ENCODE measurements at places on chromosomes 16 and 17.

- peak overlapping the region; percentile 79 for H3K27ac ChIP-seq
- H3K4me3 ChIP-seq: peak overlapping the region; percentile 94
- peaks cover 6% of the 10 kb centered on the region for H3K36me3 ChIP-seq
- H3K27me3 ChIP-seq: no peaks in the 10 kb centered on the region
- DNase-seq: no peak
- peaks cover 56% of the 10 kb centered on the region for H3K4me1 ChIP-seq
Observed at GRCh38 chr17:72124438-72124775, 3.6 kb downstream of the SOX9 start.

GRCh38 chr16:787321-787966 is 737 bp downstream of the RPUSD1 start:
- H3K27me3 ChIP-seq: no peaks in the 10 kb centered on the region
- no peaks in the 10 kb centered on the region for H3K36me3 ChIP-seq
- peaks cover 20% of the 10 kb centered on the region for H3K4me1 ChIP-seq
- H3K4me3 ChIP-seq: peak overlapping the region; percentile 92
- H3K27ac ChIP-seq: peak overlapping the region; percentile 38

DNA sequence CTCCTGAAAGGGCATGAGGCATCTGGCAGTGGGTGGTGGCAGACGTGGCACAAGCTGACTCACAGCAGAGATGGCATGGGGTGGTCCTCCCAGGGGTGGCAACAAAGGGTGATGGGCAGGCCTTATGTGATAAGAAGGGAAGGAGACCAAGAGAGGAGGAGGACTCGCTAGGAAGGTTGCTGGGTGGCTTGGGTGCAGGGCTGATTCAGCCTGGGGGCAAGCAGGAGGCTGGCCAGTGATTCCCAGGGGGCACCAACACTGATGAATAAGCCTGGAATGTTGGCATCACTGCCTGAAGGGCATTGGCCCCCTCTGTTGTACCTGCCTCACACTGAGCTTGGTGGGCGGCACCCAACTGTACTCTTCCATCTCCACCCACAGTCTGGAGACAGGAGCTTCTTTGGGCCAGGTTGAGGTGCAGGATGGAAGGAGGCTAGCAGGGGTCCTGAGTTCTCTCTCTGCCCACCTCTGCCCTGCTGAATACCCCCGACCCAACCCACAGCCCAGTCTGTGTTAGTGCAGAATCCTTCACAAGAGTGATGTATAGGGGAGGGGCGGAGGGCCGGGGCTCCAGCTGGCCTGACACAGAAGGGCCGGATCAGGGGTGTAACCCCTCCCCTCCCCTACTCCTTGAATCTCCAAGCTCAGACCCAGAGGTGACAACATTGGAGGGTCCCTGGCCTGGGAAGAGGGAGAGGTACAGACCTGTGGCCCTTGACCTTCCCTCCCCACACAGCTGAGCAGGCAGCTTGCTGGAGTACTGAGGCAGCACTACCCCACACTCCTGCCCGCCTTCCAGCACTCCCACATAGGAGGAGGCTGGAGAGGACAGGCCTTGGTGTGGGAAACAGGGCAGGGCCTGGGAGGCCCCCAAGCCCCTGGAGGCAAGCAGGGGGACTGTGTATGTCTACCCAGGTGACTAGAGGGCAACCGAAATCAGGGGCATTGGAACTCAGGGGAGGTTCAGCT is 2.6 kb downstream of the STAC2 start:
- peaks cover 6% of the 10 kb centered on the region for H3K4me1 ChIP-seq
- no peak overlapping the region for H3K27ac ChIP-seq
- no peak overlapping the region for H3K4me3 ChIP-seq
- H3K36me3 ChIP-seq: no peaks in the 10 kb centered on the region

- no peak for DNase-seq
- H3K4me1 ChIP-seq: peaks cover 3% of the 10 kb centered on the region
- H3K4me3 ChIP-seq: no peak overlapping the region
- H3K27ac ChIP-seq: no peak overlapping the region
- H3K27me3 ChIP-seq: no peaks in the 10 kb centered on the region
Observed at GRCh38 chr16:28319476-28320022, 27.2 kb downstream of the SBK1 start.

GRCh38 chr17:38733982-38734973 is 4.1 kb downstream of the CISD3 start:
- no peak overlapping the region for H3K4me3 ChIP-seq
- H3K27ac ChIP-seq: no peak overlapping the region
- no peaks in the 10 kb centered on the region for H3K27me3 ChIP-seq
- H3K36me3 ChIP-seq: peaks cover 17% of the 10 kb centered on the region
- DNase-seq: no peak
- peaks cover 15% of the 10 kb centered on the region for H3K4me1 ChIP-seq
